Glomerular endothelial cell (primary cell): ENCODE measurements at places on chromosomes 7 and 10. TPM values are rescaled to one million over a fixed set of nuclear protein-coding genes. Genes with fewer than 3 reads are reported as not detected.

Gene ZNF679
- total RNA-seq, result not detected in 2 replicates

DNA sequence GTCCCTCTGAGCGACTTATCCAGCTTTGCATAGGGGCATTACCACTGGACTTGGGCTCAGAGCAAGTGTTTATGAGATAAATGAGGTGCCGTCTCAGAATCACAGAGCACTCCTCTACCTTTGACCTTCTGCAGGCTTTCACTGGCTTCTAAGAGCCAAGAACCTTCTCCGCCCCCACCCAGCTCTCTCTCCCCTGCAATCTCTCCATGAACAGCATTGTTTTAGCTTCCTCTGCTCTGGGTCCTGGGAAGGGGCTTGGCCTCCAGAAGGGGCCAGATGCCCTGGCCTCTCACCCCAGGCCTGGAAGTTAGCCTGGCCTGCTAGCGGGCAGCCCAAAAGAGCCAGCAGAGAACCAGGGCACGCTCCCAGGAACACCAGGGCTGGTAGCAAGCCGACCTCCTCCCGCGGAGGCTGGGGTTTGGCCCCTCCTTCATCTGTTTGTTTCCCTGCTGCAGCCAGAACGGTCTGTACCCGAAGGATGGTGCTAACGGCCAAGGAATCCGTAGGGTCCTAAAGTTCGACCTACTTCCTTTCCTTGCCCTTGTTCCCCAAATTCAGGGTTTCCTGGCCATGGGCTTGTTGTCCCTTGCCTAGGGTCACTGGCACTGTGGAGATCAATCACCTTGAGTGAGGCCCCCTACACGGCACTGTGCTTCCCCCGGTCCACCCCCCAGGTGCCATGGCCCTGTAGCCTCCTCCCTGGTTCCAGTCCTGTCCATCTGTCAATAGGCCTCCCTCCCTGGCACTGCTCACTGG is 18.7 kb upstream of the DDIT4 start:
- DNase-seq, result no peak

Gene CDK6
- total RNA-seq, result 84.9 and 108 TPM in 2 replicates

Gene ACBD7
- total RNA-seq, result 1.4 TPM in 1 of 2 replicates, not detected in the other

- DNase-seq, result no peak
Observed at GRCh38 chr7:158824028-158824427, 5.3 kb downstream of the ESYT2 start.

DNA sequence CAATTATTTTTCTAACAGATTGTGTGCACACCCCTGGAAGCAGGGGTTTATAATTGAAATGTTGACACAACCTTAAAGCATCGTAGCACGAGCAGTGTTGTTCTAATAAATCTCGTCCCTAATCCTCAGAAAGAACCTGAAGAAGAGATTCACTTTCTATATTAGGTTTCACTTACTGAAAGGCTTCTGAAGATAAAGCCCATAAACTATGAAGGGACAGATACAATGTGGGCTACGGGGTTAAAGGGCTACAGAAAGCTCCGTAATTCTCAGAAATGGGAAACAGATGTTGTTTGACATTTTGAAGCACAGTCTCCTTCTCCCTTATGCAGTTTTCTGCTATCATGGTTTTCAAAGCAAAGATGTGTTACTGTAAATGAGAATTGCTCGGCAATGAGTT is 479.6 kb downstream of the GATA3 start:
- DNase-seq, result no peak

DNA sequence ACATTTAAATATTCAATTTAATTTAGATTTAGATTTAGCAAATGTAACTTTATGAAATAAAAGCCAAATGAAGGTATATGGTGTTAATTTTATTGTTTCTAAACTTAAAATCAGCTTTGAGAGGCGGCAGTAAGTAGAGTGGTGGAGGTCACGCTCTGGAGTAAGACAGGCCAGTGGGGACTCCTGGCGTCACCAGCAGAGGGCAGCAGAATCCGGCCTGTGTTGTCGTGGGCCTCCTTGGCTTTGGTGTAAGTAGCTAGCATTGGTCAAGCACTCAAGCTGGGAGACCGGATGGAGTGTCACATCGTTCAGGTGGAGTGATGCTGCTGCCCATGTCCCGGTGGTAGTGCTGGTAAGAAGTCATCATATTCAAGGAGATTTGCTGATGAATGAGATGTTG is 98.7 kb upstream of the DNAJB6 start:
- no peak for DNase-seq

DNA sequence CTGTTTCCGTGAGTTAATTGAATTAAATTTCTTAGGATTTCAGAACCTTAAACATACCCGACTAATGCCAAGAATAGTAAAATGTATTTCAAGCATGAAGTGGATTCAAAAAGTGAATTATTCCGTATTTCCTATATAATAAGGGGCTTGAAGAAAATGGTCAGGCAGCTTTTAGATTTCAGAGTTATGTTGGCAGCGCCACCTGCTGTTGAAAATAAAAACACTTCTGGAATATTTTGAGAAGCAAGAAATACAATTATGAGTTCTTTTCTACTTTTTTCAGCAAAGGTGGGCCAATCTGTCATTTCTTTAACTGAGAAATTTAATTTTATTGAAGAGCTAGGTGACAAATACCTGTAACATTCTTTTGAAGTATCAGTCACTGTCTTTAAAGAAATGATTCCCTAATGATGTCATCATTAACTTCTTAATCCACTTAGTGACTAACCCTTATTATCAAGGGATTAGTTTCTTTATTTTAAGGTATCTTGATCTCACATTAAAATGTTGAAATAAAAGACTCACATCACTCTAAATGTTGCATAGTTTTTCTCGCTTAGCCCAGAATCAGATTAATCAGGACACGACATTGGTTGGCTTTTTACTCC is 36.6 kb upstream of the AGR3 start:
- DNase-seq, result no peak

Gene DRGX
- total RNA-seq, result not detected in 2 replicates

GRCh38 chr10:13717936-13718772 is 131.4 kb downstream of the PRPF18 start:
- DNase-seq, result no peak

GRCh38 chr7:151206914-151207313 is 3.4 kb downstream of the H2BK1 start:
- DNase-seq, result no peak

Gene PHYHIPL
- not detected in 2 replicates for total RNA-seq

Gene CTTNBP2
- 1.5 and 3.9 TPM in 2 replicates for total RNA-seq

DNA sequence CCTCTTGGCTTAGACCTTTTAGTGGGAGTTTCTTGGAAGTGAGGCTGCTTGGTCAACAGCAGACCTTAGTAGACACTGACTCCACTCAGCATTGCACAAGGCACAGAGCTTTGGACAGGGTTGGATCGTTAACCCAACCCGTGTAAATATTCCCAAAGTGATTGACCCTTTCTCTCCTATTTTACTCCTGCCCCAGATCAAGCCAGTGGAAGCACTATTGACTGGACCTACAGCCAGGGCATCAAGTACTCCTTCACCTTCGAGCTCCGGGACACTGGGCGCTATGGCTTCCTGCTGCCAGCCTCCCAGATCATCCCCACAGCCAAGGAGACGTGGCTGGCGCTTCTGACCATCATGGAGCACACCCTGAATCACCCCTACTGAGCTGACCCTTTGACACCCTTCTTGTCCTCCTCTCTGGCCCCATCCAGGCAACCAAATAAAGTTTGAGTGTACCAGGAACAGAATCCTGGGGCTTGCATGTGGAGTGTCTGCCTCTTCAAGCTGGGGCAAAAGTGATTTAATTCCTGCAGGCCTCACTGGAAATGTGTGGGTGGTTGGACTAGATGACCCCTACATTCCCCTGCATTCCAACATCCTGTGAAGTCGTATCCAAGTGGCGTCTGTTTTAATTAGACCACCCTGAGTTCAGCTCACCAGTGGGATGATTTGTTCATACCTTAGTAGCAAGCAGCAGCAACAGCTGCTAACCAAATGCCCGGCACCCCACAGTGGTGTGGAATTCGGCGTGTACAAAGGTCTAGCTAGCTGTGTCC is 7.5 kb downstream of the CPA1 start:
- no peak for DNase-seq

DNA sequence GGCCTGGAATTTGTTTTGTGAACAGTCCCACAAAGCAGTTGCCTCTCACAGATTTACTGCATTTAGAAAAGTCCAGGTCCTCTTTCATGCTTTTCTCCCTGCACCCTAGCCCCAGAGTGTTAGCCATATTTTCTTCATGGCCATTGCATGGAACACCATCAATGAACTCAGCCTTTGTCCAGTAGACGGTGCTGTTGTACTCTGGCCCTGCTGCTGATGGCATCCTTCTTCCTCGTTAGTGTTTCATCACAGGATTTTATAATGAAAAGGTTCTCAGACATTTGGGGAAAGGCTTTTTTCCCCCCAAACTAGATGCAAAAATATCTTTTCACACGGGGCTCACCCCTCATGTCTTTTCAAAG is 93.0 kb upstream of the SLC25A13 start:
- no peak for DNase-seq

DNA sequence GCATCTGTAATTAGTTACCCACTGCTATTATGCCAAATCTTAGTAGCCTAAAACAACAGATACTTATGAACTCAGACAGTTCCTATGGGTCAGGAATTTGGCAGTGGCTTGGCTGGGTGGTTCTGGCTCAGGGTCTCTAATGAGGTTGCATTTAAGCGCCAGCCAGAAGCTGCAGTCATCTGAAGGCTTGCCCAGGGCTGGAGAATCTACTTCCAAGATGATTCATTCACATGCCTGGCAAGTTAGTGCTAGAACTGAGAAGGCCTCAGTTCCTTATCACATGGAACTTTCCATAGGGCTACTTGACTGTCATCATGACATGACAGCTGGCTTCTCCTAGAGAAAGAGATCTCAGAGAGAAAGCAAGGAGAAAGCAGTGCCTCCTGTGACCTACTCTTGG is 121.3 kb downstream of the AVL9 start:
- no peak for DNase-seq

Gene GPR141
- not detected in 2 replicates for total RNA-seq

- DNase-seq, result no peak
Observed at GRCh38 chr7:44880317-44881018, 4.9 kb downstream of the PURB start.

Gene OSBPL3
- total RNA-seq, result 21.1 and 22.5 TPM in 2 replicates

Gene NOM1
- 19.1 and 43.8 TPM in 2 replicates for total RNA-seq

Gene CABCOCO1
- total RNA-seq, result 0.29 and 0.41 TPM in 2 replicates

GRCh38 chr10:72309290-72310240 is 35.8 kb downstream of the DDIT4 start:
- no peak for DNase-seq

DNA sequence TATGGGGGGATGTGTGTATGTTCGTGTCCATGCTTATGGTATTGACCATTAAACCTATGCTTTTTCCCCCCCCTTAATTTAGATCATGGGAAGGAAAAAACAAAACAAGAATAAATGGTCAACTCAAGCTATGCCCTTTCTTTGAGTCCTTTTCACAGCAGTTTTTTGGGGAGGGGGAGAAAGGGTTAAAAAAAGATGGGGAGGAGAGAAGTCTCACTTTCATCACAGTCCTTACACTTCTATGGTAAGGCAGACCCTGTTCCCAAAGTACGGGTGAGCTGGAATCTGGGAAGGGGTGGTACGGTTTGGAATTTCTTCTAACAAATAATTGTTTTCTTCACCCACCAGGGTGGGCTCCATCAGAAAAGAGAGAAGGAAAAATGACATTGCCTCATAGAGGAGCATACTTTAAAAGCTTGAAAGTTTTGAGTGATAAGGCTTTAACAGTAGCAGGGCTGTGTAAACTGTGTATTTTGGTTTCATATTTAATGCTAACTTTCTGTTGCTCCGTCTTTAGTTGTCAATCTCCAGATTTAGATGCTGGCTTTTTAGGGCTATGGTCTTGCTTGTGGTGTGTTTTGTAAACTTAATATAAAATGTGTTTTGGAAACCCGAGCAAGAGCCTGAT is 180.1 kb downstream of the TCF7L2 start:
- DNase-seq, result no peak

Gene IQUB
- total RNA-seq, result 0.19 and 0.29 TPM in 2 replicates

GRCh38 chr10:107647462-107647861 is 483.0 kb upstream of the SORCS1 start:
- DNase-seq, result no peak

Gene TPK1
- 11.0 and 11.3 TPM in 2 replicates for total RNA-seq

DNA sequence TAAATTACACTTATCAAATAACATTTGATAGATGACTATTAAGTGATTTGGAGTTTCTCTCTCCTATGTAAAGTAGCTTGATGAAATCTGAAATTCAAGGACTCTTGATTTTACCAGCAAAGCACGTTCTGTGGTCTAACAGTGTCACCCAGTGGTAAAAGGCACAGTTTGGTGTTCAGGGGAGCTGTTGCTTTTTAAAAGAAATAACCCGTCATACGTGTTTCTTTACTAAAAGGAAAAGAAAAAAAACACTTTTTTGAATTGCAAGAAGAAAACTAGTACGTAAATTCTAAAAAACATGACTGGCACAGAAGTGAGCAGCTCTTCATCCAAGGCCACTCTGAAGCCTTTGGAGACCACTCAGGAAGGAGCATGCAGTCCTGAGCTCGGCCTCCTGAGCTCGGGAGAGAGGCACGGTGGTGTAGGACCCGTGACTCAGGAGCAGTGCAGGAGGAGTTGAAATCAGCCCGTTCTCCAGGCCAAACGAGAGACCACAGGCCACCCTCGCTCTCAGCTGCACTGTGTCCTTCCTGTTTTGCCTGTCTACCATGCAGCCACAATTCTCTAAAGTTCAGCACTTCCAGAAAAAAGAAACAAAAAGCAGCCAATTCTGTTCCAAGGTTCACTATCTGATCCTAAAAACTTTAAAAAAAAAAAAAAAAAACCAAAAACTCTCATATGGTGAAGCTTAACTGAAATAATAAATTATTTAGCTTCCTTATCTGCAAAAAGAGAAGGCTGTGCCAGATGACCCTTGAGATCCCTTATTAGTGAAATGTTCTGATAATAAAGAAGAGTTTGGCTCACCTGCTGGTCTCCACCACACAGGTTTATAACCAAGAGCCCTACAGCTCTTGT is 212.6 kb upstream of the FRMD4A start:
- no peak for DNase-seq

- DNase-seq, result no peak
Observed at GRCh38 chr7:140284062-140284461, 107.3 kb upstream of the KDM7A start.

Gene CFTR
- not detected in 2 replicates for total RNA-seq

DNA sequence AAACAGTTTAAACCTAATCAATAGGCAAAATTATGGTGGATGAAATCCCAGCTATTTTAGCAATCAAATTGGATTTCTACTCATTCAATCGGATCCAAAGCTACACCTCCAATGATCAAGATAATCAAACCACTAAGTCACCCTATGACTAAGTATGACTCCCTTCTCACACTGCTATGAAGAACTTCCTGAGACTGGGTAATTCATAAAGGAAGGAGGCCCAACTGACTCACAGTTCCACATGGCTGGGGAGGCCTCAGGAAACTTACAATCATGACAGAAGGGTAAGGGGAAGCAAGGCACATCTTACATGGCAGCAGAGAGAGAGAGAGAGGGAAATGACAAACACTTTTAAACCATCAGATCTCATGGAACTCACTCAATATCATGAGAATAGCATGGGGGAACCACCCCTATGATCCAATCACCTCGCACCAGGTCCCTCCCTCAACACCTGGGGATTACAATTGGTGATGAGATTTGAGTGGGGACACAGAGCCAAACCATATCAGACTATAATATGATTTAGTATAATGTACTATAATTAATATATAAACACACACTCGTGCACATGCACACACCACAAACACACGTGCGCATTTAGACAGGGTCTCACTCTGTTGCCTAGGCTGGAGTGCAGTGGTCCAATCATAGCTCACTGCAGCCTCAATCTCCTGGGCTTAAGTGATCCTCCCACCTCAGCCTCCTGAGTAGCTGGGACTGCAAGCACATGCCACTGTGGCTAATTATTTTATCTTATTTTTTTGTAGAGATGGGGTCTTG is 213.6 kb upstream of the FOXK1 start:
- no peak for DNase-seq
